ENCODE measurements at places on chromosomes 5 and 9.

- no peak for DNase-seq
Measured at GRCh38 chr9:110064803-110065202, 143.2 kb downstream of the C9orf152 start.

- no peak for DNase-seq
Measured at GRCh38 chr5:34505731-34506130, 150.4 kb upstream of the RAI14 start.

DNA sequence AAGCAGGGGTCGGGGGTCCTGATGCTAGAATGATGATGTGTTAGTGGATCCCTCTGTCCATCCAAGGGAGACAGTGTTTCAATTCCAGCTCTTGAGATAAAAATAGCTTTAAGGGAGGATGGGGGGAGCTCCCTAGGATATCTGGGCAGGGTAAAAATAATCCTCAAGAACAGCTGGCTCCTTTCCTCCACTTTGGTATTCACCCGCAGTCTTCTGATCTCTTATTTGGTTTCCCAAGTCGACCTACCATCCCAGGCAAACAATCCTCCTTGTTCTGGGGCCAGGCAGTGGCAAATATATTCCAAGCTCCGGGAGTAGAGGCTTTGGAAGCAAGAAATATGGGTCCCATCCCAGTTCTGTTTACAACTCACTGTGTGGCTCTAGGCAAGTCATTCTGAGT, 14.5 kb upstream of the COL27A1 start:
- no peak for DNase-seq

DNA sequence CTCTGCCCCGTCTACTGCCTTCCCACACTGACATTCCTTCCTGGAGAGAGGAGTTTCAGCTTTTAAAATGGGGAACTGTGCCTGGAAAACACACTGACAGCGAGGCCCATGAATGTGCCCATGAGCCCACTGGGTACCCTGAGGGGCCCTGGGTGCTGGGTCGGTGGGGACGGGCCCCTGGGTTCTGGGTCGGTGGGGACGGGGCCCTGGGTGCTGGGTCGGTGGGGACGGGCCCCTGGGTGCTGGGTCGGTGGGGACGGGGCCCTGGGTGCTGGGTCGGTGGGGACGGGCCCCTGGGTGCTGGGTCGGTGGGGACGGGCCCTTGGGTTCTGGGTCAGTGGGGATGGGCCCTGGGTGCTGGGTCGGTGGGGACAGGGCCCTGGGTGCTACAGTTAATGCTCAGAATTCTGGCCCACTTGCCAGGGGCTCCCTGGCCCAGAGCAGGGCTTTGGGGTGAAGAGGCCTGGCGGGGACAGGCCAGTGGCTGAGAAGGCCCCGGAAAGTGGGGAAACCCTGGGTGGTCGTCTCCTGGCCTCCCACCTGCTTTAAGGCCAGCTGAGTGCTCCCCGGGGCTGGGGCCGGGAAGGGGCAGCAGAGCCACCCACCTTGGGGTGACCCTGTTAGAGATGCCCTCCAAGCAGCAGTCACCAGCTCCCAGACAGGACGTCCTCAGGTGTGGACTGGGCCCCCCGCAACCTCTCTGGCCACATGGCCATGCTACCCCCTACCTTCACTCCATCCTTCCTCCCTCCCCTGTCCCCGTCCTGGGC, 2.5 kb downstream of the GPSM1 start:
- no peak for DNase-seq

- peak; percentile 51 for DNase-seq
Measured at GRCh38 chr9:127877566-127877998, at the start of gene AK1. TSS of gene AK1 (minus strand) at chr9:127877675. CDS start at chr9:127874617, 3,058 bp downstream.

DNA sequence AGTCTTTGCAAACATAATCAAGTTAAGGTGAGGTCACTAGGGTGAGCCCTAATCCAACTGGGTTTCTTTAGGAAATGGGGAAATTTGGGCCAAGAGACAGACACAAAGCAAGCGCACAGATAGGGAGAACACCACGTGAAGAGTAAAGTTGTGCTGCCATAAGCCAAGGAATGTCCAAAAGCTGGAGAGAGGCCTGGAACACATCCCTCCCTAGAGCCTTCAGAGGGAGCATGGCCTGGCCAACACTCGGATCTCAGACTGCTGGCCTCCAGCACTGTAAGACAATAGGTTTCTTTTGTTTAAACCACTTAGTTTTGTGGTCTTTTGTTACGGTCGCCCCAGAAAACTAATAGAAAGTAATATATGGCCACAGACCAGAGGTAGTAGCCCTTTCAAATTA, 8.1 kb upstream of the ROR2 start:
- no peak for DNase-seq

DNA sequence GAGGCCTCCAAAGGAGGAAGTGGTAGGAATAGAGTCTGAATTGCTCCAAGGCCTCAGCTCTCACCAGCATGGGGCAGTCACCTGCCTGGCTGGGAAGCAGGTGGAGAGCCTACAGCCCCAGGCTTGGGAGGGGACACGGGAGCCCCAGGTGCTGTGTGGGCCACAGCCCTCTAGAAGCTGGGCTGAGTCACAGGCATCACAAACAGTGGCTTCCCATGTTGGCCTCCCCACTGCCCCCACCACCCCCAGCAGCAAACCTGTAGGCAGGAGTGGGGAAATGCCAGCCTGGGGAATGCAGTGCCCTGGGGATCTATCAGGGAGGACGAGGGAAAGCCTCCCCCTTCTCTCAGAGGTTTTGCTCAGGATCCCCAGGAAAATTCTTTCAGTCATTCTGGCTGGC, 309.6 kb downstream of the SLIT3 start:
- no peak for DNase-seq

DNA sequence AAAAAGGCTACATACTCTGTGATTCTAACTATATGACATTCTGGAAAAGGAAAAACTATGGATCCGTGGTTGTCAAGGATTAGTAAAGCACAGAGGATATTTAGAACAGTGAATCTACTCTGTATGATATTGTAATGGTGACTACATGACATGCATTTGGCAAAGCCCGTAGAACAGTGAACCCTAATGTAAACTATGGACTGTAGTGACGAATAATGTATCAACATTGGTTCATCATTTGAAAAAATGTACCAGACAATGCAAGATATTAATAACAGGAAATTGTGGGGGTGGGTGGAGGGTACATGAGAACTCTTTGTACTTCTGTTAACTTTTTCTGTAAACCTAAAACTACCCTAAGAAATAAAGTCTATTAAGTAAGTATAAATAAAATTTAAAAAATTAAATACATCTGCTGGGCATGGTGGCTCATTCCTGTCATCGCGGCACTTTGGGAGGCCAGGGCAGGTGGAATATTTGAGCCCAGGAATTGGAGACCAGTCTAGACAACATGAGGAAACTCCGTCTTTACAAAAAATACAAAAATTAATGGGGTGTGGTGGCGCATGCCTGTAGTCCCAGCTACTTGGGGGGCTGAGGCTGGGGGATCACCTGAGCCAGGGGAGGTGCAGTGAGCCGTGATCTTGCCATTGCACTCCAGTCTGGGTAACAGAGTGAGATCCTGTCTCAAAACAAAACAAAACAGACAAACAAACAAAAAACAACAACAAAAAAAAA, 101.7 kb upstream of the TBC1D2 start:
- DNase-seq, result peak; percentile 24
